ENCODE measurements at places on chromosomes 6 and 20.

- DNase-seq, result no peak
Observed at GRCh38 chr6:37503309-37503965, 3.7 kb upstream of the CCDC167 start.

DNA sequence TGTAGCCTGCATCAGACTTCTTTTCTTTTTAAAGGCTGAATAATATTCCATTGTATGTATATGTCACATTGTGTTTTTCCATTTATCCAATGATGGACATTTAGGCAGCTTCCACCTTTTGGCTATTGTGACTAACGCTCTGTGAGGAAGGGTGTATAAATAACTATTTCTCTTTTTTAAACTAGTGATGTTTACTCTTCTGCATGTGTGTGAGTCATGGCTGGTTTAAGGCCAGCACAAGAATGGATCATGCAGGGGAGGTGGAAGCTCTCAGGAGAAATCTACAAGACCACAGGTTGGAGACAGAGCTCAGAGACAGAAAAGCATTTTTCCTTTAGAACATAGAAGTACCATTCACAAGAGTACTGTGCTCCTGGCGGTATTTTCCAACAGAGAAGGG, 307.2 kb downstream of the SOX4 start:
- no peak for DNase-seq

- no peak for DNase-seq
Observed at GRCh38 chr6:15268137-15268908, 22.5 kb downstream of the JARID2 start.

DNA sequence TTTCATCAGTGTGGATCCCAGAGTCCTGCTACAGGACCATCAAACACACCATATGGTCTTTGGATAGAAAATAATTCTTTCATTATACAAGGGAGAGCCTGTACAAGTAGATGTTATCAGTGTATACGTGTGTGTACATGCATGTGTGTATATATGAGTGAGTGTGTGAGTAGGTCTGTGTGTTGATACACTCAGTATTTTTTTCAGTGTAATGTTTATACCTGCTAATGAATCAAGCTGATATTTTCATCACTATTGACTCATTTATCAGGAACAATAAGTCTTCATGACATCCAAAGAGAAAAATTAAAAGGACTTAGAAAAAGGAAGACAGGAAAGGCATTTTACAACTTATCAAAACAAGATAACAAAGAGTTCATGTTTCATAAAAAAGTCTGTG, 66.5 kb downstream of the EPM2A start:
- no peak for DNase-seq

- DNase-seq, result no peak
Observed at GRCh38 chr6:139423971-139424667, 49.7 kb upstream of the CITED2 start.

DNA sequence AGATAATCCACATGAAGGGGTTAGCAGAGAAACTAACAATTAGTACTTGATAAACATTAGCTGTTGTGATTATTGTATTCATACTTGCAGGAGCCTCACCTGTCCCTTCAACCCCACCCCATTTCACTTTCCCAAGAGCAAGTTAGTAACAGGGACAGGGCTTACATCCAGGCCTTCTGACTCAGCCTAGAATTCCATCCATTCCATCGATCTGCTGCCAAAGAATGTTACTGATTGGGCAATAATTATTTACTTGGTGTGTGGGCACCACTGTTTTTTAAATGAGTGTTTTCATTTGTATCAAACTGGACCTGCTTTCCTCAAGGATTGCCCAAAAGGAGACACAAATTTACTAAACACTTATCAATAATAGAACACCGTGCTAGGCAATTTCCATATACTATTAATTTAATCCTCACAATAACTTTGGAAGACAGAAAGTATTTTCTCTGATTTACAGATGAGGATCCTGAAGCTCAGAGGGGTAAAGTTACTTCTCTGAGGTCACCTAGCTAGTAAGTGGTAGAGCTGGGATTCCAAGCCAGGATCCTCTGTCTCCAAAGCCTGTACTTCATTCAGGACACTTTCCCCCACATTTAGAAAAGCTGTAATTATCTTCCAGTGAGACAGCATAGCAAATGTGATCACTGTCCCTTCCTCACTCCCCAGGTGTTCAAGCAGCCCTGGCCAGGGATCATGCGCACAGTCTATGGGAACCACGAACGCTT, 32.8 kb downstream of the GSS start:
- DNase-seq, result no peak

GRCh38 chr6:35484921-35485392, 11.9 kb downstream of the TEAD3 start:
- no peak for DNase-seq

DNA sequence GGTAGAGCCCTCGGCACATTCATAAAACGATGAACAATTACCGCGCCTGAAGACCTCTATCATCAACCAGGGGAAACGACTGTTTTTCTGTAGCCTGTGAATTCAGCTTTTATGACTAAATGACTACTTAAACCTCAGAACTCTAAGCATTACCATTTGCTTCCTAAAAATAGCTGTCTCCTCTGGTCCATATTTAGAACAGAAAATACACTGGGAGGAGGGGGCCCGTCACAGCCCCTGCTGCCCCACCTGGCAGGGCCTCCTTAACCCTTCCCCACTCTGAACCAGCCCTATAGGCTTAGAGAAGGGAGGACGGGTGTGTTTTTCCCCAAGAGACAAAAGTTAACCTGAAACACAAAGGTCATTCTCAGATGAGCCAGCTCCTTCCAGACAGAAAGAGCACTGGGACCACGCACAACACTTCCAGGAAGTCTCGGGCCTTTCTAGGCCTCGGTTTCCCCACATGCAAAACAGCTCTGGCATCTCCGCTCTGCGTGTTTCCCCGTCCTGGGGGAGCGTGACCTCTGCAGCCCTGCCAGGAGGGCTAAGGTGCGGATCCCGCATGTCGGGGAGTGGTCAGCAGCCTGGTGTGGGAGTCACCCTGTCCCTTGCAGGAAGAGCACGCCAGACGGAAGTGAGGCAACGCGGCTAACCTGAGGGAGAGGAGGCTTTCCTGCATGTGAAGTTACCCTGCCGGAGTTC, 193.9 kb downstream of the DLL1 start:
- no peak for DNase-seq

DNA sequence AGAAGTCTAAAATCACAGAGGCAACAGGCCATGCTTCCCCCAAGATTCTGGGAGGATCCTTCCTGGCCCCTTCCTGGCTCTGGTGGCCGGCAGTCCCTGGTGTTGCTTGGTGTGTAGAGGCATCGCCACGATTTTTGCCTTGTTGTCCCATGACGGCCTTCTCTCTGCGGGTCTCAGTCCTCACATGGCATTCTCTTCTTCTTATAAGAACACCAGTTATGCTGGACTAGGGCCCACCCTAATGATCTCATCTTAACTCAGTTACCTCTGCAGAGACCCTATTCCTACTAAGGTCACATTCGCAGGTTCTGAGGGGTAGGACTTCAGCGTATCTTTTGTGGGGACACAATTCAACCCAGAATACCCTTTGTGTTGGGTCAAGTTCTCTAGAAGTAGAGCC, 168.0 kb downstream of the LINC00237 start:
- no peak for DNase-seq

DNA sequence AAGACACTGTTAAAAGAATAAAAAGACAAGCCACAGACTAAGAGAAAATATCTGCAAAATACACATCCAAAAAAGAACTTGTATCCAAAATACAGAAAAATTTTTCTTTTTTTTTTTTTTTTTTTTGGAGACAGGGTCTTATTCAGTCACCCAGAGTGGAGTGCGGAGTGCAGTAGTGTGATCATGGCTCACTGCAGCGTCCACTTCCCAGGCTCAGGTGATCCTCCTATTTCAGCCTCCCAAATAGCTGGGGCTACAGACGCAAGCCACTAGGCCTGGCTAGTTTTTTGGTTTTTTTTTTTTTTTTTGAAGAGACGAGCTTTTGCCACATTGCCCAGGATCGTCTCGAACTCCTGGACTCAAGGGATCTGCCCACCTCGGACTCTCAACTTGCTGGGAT, 3.1 kb downstream of the ZUP1 start:
- DNase-seq, result no peak

- no peak for DNase-seq
Observed at GRCh38 chr6:133956416-133957049, 3.5 kb downstream of the TBPL1 start.

DNA sequence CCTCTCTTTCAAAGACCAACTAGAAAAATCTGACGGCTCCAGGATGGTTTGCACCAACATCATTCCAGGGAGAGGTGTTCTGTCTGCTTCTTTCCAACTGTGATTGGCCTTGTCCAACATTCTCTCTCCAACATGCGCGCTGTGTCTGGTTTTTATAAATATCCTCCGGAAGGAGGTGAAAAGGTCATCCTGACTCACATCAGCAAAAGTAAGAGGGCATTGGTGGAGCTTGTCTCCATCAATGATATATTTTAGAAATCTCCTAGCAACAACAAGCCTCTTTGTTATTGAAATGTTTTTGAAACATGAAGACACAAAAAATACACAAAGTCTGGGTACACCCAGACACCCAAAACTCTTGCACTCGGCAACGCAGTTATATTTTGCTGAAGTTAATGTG, 475.3 kb upstream of the JARID2 start:
- no peak for DNase-seq

- peak; percentile 15 for DNase-seq
Observed at GRCh38 chr6:14129575-14129974, 12.0 kb downstream of the CD83 start.

- DNase-seq, result no peak
Observed at GRCh38 chr6:106804346-106805335, 169.9 kb downstream of the CD24 start.

GRCh38 chr6:147003186-147003585, 201.0 kb upstream of the STXBP5 start:
- no peak for DNase-seq

- DNase-seq, result no peak
Observed at GRCh38 chr6:32168350-32168749, 4.0 kb downstream of the EGFL8 start.

DNA sequence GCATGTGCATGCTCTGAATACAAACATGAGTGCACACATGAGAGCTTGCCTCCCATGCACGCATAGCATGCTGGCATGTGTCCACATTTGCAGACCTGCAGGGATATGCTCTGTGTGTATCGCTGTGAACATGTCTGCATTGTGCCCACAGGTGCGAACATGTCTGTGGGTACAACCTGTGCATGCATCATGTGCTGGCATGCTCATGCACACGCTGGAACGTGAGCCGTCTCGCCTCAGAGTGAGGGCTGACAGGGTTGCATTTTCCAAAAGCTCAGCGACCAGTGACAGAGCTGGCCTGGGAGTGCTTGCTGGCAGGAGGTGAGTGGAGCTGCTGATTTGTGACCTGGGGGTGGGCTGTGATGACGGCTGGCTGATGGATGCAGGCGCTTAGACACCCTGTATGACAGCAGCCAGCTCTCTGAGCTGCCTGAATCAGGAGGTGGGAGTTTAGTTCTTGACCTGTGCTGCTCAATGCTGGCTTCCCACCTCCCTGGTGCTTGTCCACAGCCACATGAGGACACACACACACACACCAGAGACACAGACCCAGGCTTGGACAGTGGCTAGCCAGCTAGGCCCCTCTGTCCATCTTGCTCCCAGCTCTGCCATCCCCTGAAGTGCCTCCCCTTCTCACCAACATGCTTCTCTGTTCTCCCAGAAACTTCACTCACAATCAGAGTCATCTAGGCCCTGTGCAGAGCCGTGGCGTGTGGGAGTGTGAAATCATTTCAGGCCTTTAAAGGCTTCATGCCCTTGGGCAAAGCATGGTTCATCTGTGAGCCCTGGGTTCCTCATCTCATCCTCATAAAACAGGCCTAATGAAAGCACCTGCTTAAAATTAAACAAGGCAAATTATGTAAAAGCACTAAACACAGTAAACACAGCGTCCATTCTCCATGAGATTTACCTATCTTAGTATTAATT, 51.4 kb downstream of the CD40 start:
- DNase-seq, result no peak

GRCh38 chr20:19448632-19449031, 236.2 kb downstream of the SLC24A3 start:
- no peak for DNase-seq

DNA sequence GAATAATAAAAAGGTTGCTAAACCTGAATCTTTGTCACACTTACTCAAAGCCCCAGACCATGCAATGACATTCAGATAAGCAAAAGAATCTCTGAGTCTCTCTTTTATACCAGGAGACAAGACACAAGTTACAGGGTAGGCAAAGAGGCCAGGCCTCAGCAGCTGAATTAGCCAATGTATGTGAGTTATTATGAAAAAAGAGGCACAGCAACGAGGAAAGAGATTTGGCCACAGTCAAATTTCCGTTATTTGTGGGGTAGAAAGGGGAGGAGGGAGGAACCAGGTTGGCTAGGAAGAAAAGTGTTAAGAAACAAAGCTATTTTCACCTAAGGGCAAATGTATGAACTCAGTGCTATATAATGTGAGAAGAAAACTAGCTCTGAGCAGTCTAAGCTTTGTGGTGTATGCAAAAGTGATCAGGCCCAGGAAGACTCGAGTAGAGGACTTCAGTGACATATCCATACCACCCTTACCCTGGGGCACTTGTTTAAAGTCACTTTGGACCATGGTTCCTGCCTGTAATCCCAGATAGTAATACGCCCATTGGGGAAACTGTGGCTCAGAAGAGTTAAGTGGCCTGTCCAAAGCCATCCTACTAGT, 19.1 kb downstream of the IPCEF1 start:
- no peak for DNase-seq

DNA sequence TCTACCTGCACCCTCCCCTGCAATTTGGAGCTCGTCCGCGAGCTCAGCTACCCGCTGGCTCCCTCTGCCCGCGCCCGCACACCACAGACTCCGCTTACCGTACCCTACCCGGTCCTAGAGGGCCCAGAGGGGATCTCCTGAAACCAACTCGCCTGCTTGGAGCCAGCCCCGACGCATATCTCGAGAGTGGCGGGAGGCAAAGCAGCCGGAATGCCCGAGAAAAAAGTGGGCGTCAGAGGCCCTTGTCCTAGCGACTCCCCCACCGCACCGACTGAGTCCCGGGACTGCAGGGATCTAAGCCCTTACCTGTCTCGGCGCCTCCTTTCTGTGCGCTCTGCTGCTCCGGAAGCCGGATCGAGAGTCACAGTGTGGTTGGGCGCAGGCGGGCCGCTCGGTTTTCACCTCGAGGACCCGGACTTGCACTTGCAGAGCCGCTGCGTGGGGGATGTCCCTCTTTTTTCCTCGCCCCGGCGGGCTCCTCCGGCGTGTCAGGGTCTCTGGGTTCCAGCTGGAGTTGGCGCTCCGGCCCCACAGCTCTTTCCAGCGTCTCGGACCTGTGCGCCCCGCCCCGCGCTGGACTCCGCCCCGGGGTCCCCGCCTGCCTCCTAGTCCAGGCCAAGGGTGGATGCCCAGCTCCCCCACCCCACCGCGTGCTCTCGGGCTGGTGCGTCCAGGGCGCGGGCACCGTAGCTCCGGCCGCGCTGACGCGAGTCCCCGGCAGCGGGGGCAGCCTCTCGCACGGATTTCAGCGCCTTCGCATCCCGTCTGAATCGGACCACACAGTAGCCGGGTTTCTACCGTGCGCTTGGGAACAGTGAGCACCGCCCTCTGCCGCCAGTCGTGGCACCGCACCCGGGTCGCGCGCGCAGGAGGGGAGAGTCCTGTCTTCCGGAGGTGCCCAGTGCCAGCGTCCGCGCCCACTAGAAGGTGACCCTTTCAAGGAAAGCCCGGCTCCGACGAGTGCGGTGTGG, at the start of gene PROKR2:
TSS of gene PROKR2 (minus strand) at position 767 of the 971 bp plus-strand sequence. CDS start 2,585 bp downstream, outside the sequence.
- no peak for DNase-seq

GRCh38 chr6:31697555-31697954, 5.6 kb downstream of the ABHD16A start:
- no peak for DNase-seq
